ENCODE measurements at places on chromosomes 5 and 9. TPM values are rescaled to one million over a fixed set of nuclear protein-coding genes. Genes with fewer than 3 reads are reported as not detected.

DNA sequence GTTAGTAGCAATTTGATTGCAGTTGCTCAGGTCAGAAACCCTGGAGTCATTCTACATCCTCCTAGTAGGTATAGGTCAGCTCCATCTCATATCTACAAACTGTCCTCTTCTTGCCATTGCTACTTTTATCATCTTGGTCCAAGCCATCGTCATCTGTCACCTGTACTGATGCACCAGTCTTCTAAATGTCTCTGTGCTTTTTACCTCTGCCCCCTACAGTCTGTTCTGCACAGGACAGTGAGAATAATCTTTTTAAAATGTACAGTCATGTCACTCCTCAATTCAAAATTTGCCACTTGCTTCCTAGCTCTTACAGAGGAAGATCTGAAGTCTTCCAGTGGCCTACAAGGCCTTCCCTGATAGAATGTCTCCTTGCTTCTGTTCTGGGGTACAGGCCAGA, 6.8 kb downstream of the NNT start:
- H3K4me3 ChIP-seq: no peak overlapping the region
- peaks cover 3% of the 10 kb centered on the region for H3K4me1 ChIP-seq
- H3K27ac ChIP-seq: no peak overlapping the region
- H3K36me3 ChIP-seq: peaks cover 9% of the 10 kb centered on the region
- DNase-seq: no peak
- H3K27me3 ChIP-seq: no peaks in the 10 kb centered on the region

The SMIM33 gene
- 1.1 TPM for polyA plus RNA-seq

The PCDHGA12 gene
- polyA plus RNA-seq: not detected

DNA sequence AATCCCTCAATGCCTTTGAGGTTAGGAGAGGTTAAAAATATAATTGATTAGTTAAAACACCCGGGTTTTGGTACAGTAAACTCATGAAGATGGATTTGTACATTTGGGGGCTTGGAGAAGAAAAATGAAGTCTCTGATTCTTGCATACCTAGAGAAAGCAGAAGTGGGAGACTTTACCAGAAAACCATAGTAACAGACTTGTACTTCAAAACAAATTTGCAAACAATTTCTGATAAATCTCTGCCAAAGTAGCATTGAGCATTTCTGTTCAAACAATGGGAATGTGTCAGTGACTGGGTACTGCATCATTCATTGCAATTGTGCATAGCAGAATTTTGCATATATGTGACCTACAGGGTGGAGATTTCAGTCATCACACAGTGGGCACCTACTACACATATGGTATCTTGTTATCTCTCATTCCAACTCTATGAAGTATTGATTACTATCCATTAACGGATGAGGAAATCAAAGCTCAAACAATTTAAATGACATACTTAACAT, 256.9 kb downstream of the PLK2 start:
- H3K36me3 ChIP-seq: no peaks in the 10 kb centered on the region
- H3K4me1 ChIP-seq: no peaks in the 10 kb centered on the region
- H3K27ac ChIP-seq: no peak overlapping the region
- DNase-seq: no peak
- no peak overlapping the region for H3K4me3 ChIP-seq
- no peaks in the 10 kb centered on the region for H3K27me3 ChIP-seq

Data from CD8-positive, alpha-beta memory T cell (primary cell).